ENCODE measurements at places on chromosomes 6 and 20.
A peak's percentile ranks its signal among the peaks of the same experiment; 100 is the strongest.

- no peak for DNase-seq
These were observed 36.1 kb downstream of the NCR2 start for GRCh38 chr6:41371461-41371991.

- no peak for DNase-seq
These were observed 30.0 kb downstream of the TFAP2A start for GRCh38 chr6:10384610-10385523.

DNA sequence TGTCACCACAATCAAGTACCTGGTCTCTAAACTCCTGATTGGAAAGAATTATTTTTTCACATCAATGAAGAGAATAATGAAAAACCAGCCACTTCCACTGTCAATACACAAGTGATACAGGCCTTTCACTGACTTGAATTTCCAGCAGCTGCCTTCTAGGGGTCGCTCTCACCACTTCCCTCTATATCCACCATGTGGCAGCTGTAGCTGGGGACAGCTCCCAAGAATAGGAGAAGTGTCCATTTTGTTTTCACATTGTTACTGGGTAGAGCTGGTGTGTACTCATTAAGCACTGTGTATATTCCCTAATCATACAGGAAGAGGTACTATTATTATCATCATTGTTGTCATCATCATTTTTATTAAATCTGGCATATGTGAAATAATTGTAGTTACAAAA, 438.4 kb upstream of the SPTLC3 start:
- DNase-seq = no peak

DNA sequence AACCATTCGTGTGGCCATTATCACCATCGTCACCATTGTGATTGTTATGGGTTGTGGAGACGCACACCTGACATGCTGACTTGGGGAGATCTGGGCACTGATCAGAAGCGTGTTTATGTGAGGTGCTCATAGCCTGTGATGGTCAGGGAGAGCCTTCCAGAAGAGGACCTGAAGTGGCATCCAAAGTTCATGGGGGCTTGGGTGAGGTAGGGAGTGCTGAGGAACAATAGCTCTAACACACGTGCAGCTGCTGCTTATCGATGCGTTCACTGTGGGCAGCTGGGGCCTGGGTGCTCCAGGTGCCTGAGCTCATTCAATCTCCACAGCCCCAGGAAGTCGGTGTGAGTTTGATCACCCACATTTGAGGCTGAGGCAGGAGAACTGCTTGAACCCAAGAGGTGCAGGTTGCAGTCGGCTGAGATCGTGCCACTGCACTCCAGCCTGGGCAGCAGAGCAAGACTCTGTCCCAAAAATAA, 227.3 kb downstream of the PREX1 start:
- DNase-seq = no peak

DNA sequence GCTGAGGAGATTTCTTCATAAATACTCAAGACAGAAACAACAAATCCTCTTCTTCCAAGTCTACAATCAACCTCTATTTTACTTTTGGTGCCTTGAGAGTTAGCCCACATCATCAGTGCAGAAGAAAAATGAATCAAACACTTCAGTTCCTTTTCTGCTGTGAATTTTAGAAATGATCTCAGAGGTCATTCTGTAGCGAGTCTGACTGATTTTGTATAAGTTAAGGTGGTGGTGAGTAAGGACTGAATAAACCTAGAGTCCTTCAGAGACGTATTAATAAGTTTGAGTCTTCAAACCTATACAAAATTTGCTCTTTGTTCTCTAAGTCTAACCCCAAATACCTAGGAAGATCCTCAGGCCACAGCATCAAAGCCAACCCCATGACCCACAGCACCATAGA, 33.1 kb upstream of the NT5E start:
- no peak for DNase-seq

GRCh38 chr6:106486236-106486635, 125.7 kb downstream of the CRYBG1 start:
- DNase-seq = no peak

GRCh38 chr20:59159493-59160376, 3.9 kb upstream of the ZNF831 start:
- DNase-seq = peak; percentile 41

DNA sequence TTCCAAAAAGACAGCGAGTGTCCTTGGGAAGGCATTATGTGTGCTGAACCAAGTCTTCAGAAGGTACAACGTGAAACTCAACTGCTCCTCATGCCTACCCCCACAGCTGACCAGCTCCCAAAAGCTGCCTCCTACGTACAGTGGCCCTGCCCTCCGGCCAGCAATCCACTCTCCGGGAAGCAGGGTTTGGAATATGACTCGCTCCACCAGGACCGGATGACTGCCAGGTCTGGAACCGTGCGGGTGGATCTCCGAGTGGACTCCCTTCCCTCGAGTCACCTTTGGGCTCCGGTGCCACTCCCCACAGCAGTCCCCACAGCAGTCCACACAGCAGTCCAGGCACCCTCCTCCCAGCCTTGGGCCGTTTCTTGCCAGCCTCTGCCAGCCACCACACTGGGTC, 4.3 kb downstream of the ZBTB46 start:
- DNase-seq = no peak

- DNase-seq = no peak
These were observed 84.2 kb upstream of the ARG1 start for GRCh38 chr6:131488780-131489179.

GRCh38 chr6:24451581-24452388, 37.6 kb downstream of the GPLD1 start:
- no peak for DNase-seq

DNA sequence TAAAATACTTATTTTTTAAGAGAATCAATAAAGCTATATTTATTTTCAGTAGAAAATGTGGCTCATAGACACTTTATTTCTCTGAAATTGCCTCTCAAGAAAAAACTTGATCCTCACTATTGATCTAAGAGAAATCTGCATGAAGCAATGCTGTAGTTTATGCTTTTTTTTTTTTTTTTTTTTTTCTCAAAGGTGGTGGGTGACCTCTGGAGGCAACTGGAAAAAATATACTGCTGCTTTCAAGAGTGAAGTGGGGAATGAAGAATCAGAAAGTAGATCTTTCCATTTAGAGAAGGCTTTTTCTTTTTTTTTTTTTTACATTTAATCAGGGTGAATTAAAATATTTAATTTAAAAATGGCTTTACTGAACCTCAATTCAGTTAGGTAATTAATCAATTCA, 169.3 kb downstream of the SLC16A10 start:
- no peak for DNase-seq

DNA sequence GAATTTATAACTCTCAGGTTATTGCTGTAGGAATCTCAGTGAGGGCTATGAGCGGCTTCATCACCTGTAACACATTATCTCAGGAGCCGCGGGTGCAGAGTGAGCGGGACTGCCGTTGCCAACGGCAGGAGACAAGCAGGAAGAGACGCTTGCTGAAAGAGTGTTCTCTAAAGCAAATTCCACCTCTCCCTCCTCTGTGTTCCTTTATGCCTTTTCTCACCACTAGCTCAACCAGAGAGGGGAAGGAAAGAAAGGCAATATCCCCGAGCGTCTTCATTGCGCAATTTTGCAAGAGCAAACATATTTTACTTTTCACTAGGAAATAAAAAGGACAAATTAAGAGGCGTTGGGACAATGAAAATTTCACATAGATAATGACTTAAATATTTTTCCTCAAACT, 185.2 kb upstream of the EXOC2 start:
- no peak for DNase-seq

- DNase-seq = no peak
These were observed 99.8 kb downstream of the TBC1D7 start for GRCh38 chr6:13228264-13229204.

DNA sequence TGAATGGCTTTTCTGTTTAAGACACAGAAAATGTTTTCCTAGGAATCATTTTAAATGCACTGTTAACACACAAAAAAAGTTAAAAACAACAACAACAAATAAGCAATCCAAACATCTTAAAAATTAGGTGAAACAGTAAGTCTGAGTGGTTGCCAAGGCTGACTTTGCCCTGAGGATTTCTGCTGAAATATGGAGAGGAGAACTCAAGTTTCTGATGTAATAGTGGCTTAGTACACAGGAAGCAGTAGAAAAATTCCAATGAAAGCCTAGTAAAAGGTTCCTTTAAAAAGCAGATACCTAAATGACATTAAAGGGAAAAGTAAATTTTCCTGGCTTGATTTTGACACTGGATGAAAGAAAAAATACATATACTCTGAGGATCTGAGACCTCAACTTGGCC, 184.2 kb downstream of the EPM2A start:
- DNase-seq = no peak

- no peak for DNase-seq
These were observed 309.5 kb downstream of the TSHZ2 start for GRCh38 chr20:53281557-53282117.

GRCh38 chr6:146827216-146827928, 228.6 kb downstream of the ADGB start:
- DNase-seq = no peak

DNA sequence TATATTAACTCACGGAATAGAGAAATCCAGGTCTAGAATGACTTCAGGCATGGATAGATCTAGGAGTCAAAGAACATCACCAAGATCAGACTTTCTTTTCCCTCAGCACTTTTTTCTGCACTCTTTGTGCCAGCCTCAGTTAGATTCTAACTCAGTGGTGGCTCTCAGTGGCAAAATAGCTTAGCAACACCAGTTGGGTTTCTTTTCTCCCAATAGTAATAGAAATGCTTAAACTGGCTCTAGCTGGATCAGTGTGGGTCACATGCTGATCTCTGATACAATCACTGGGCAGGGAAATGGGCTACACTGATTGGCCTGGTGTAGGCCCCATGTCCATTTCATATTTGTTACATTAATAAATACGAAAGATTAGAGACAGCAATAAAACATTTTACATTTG, 44.2 kb upstream of the ARFGEF2 start:
- no peak for DNase-seq

DNA sequence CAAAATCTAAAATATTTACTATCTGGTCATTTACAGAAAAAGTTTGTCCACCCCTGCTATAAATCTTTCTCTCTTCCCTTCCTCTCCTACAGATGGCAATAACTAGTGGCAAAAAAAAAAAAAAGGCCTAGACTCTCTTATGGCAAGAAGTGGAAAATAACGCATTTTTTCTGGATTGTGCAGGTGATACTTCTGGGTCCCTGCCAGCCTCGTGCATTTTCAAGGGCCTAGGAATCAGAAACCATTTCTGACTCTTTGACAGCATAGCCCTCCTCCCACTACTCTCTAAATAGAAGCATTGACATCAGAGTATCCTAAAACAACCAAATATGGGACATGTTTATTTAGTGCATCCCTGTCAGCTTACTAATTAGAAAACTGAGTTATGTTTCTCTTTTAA, 251.0 kb downstream of the KHDC1L start:
- no peak for DNase-seq

DNA sequence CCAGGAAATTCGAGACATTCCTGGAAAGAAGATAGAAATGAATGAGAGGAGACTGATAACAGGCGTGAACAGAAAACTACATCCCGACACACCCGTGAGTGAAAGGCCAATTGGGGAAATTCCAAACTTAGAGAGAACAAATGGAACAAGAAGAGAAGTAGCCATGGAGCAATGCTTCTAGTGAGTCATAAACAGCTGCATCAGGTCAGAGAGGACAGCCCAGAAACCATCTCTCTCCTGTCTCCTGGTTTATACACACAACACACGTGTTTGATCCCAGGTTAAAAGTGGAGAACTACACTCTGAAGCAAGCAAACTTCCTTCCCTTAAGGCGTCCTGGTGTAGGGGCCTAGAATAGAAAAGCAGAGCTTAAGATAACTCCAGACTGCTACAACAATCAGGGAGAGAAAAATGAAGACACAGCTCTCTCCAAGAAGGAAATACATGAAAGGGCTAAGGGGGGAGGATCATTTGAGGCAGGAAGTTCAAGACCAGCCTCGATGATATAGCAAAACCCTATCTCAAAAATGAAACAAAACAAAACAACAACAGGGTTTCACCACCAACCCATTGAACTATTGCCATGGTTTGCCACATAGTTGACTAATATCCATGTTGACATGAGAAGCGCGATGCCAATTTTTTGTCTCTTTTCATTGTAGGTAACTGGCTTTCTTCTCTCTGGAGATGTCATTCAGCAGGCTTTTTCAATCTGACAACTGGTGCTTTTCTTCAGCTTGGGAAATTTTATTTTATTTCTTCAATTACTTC, 26.9 kb downstream of the NRN1 start:
- no peak for DNase-seq

GRCh38 chr6:135047336-135047735, 7.3 kb downstream of the HBS1L start:
- DNase-seq = no peak

DNA sequence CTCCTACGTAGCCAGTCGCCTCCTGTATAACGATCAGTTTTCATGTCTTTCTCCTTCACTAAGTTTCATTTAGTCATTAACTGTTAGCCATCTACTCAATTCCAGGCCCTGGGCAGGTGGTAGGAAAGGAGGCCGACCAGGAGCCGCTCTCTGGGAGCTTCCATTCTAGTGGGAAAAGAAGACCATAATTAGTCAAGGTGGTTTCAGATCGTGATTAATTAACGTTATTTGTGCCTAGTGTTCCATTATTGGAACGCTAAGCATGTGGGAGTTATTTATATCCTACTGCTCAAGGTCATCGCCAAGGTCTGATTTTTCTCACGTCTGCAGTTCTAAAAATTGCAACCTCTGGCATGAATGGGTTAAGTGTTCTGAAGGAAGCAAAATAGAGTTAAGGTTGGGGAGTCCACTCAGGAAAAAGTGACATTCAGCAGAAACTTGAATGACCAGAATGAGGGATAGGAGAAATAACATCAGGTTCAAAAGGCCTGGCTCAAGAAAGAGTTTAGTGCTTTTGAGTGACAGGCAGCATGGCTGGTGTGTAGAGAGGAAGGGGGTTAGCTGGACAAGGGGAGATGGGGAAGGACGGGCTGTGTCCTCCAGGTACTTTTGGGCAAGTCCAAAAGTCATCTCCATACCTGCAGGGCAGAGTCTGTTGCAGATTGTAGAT, 812 bp downstream of the SLC9A8 start:
- no peak for DNase-seq

DNA sequence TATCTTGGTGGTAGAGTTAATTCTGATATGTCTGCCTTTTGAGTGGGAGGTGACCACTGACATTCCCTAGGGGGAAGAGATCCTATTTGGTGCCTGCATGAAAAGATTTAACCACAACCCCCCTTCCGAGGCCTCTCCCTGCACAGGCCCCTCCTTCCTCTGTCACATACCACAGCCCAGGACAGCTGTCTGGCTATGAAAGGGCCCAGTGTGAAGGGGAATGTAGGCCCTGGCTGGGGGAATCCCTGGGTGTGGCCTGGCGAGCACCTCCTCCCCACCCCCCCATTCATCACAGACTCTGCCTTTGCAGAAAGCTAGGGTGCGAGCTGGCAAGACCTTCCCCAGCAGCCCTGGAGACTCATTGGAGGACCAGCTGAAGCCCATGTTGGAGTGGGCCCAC, 27.4 kb upstream of the MAPRE1 start:
- no peak for DNase-seq
